ENCODE measurements at places on chromosomes 3 and 15.

GRCh38 chr15:47362118-47362905 lies 355.0 kb upstream of the SEMA6D start:
- no peak for DNase-seq

DNA sequence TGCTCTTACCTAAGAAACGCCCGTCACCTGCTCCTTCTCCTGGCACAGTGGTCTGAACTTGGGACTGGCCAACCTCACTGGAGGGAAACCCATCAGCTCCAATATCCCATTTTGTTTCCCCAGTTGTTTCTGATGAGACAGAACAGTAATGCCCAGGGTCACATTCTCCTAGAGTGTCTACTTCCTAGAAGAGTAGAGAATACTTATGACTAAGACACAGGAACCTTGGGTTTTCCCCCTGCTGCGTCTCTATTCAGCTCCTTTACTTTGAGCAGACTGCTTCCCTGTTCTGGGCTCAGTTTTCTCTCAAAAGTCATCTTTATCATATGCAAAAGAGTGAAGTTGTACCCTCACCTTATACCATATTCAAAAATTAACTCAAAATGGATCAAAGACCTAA lies 79.4 kb downstream of the POLR2M start:
- DNase-seq, result no peak

GRCh38 chr15:52406601-52407000 lies 111.0 kb upstream of the MYO5C start:
- no peak for DNase-seq

GRCh38 chr3:4774531-4774930 lies 204.7 kb upstream of the BHLHE40 start:
- DNase-seq, result no peak

- peak; percentile 3 for DNase-seq
Observed at GRCh38 chr3:30435861-30436331, 170.5 kb upstream of the TGFBR2 start.

GRCh38 chr3:28840976-28841376 lies 439.9 kb upstream of the RBMS3 start:
- DNase-seq, result peak; percentile 76

DNA sequence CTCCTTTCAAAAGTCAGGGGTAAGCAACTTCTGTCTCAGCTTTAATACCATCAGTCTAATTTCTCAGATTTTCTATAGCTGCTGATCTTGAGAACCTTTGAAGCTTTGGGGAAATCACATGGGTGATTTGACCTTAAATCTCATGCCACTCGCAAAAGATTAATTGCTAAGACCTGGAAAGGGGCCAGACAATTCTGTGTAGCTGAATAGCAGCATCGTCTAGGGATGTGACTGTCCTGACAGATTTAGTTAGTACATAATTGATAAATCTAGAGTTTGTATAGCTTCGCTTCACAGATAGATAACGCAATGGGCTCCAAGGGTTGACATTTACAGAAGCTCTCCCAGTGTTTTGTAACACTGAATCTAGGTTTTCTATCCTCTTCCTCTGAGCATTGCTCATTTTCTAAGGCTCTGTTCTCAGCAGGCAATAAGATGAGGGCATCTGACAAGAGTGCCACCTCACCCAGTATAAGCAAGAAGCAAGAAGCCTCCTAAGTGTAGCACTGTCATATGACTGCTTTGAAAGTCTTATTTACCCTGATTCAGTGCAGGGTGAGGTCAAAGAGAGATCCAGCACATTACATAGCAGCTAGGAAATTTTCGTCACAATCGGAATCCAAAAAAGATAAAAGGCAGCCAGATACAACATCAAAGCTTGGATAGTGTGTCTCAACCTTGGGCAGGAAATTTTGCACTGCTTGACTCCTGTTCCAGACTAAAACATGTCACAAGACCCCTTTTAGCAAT lies 47.7 kb upstream of the DUT start:
- DNase-seq, result no peak

- no peak for DNase-seq
Observed at GRCh38 chr3:106013971-106014370, 145.2 kb upstream of the CBLB start.

- DNase-seq, result no peak
Observed at GRCh38 chr15:73156431-73157191, 104.3 kb downstream of the NEO1 start.

DNA sequence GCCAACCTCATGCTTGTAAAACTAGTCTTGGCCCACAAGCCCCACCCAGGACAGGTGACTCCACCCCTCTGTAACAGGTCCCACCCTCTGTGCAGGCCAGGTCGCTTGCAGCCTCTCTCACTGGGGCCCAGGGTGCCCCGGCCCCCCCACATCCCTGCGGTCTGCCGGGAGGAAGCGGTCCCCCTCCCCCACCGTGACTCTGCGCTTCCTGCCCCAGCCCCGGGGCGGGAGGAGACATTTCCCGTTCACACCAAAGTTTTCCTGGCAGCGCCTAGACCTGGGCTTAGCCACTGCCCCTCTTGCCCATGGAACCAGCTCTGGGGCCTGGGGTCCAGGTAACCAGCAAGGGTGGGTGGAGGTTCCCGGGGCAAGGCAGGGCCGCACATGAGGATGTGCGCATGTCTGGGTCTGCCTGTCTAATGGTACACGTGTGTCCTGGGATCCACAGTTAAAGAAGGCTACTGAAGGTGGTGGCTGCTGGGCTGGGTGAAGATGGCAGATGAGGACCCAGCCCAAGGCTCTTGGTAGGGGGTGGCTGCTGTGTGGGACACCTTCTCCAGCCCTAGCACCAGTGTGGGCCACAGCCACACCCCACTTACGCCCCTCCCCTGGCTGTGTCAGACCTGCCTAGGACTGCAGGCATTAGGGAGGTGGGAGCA lies 8.4 kb downstream of the NBEAL2 start:
- peak; percentile 95 for DNase-seq

DNA sequence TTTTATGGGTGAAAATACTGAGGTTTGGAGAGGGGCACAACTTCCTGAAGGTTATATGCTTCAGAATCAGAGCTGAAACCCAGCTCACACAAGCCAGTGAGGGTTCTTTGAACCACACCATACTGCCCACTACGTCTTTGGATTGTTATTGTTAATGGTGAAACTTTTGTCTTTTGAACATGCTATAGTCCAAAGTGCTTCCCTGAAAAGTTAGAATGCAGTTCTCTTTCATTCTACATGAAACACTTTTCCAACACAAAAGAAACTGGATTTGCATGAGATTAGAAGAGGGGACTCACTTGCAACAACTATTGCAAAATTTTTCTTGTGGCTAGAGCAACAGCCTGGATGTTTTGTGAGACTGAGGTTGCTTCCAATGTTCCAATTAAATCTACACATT lies 473.6 kb downstream of the SOX2 start:
- DNase-seq, result no peak

GRCh38 chr15:70225416-70225815 lies 127.7 kb upstream of the TLE3 start:
- DNase-seq, result no peak

- peak; percentile 34 for DNase-seq
Observed at GRCh38 chr15:72197460-72198355, at the start of gene GRAMD2A. GRAMD2A (minus strand) TSS chr15:72197787.

- DNase-seq, result peak; percentile 76
Observed at GRCh38 chr3:16897254-16897926, 12.6 kb downstream of the PLCL2 start.

DNA sequence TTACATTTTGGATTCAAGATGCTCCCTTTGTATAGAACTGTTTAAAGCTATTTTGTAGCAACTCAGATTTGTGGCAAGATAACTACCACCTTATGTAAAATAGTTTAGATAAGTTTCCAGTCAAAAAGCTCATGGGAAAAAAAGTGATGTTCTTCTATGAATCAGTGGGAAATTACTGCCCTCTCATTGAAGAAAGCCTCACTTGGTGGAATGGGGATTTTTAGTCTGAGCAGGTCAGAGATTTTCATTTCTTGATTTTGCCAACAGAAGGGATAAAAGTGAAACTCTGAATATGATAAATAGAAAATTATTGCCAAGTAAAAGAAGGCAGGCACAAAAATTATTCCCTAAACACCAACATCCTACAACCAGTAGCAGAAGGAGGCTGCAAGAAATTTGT lies 25.8 kb upstream of the CSTA start:
- peak; percentile 58 for DNase-seq

GRCh38 chr3:6781092-6781491 lies 79.8 kb upstream of the GRM7 start:
- no peak for DNase-seq
